Skeletal muscle cell (primary cell): ENCODE measurements at places on chromosomes 7 and 10.

- no peak for DNase-seq
Observed at GRCh38 chr10:79285315-79286197, 61.7 kb upstream of the PPIF start.

GRCh38 chr10:119347181-119347974 lies 140.0 kb downstream of the GRK5 start:
- no peak for DNase-seq

DNA sequence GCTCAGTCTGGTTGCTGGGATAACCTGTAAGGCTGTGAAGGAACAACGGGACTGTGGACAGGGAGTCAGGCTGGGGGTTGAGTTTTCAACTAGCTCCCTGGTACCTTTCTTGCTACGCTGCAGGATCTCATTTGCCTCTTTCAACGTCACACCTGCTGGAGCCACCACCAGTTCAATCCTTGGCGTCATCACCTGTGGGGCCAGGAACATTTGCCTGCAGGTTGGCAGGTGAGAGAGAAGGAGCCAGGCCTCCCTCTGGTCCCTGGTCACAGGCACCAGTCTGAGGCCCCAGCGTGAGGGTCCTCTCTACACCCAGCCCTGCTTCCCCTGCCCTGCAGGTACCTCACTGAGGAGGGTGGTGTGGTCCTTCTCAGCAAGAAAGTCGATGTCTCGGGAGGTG lies 9.8 kb downstream of the IMPDH1 start:
- no peak for DNase-seq

DNA sequence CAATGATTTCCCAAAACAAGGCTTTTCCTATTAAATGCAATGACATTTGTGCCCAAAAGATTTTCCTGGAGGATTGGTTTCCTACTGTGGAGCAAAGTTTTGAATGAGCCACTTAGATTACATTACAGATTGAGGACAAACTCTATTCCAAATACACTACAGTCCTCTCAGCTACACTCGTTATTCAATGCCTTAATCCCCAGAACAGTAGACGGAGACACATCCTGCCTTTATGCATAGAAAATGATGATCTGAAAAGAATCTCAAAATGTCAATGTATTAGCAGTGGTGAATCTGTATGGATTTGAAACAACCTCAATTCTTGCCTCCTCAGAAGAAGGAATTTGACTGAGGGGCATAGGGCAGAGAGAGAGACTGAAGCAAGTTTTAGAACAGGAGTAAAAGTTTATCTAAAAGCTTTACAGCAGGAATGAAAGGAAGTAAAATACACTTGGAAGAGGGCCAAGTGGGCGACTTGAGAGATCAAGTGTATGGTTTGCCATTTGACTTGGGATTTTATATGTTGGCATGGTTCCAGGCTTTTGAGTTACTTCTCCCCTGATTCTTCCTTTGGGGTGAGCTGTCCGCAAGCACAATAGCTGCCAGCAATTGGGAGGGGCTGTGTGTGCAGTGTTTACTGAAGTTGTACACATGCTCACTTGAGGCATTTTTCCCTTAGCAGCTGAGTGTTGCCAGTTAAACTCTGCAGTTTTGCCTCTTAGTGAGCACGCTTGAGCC lies 891.9 kb upstream of the MBL2 start:
- DNase-seq = no peak

GRCh38 chr7:80313067-80313626 lies 178.5 kb downstream of the GNAI1 start:
- no peak for DNase-seq

- DNase-seq = no peak
Observed at GRCh38 chr7:44313621-44314031, 11.8 kb downstream of the CAMK2B start.

- no peak for DNase-seq
Observed at GRCh38 chr7:2688409-2689342, 674 bp downstream of the AMZ1 start.

GRCh38 chr7:150937848-150938561 lies 40.1 kb downstream of the KCNH2 start:
- peak; percentile 12 for DNase-seq

DNA sequence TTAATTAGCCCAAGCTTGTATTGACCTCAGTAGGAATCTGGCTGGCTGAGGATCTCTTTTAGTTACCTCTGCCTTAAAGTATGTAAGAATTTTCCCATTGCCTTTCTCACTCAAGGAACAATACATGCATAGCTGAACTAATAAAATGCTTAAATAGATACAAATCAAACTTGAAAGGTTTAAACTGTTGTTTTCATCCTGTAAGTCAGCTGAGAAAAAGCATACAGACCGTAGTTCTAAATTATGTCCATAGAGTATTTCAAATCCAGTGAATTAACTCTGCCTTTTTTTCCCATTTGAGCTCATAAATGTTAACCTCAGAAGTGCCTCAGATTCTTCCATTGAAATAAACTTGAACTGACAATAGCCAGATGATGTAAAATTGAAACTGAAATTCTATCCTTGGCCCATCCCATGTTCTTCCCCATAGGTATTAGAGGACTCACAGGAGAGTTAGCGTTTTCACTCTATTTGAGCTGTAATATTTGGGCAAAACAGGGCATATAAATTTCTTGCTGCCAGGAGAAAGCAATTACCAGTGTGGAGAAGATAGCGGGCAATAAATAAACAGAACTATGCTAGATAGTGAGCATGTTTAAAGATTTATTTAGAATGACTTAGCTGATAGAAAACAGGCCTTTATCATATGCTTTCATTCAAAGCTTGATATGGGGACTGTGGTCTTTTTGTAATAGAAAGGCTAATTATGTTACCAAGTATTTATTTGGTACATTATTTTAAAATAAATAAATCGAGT lies 163.7 kb downstream of the WNT2 start:
- no peak for DNase-seq

GRCh38 chr7:136353287-136353686 lies 376.1 kb upstream of the MTPN start:
- DNase-seq = no peak

- DNase-seq = no peak
Observed at GRCh38 chr10:101436302-101436701, 82.3 kb downstream of the BTRC start.

- DNase-seq = no peak
Observed at GRCh38 chr10:43680035-43680434, 31.4 kb upstream of the ZNF32 start.

- no peak for DNase-seq
Observed at GRCh38 chr10:47139121-47139520, 160.9 kb upstream of the GDF10 start.

DNA sequence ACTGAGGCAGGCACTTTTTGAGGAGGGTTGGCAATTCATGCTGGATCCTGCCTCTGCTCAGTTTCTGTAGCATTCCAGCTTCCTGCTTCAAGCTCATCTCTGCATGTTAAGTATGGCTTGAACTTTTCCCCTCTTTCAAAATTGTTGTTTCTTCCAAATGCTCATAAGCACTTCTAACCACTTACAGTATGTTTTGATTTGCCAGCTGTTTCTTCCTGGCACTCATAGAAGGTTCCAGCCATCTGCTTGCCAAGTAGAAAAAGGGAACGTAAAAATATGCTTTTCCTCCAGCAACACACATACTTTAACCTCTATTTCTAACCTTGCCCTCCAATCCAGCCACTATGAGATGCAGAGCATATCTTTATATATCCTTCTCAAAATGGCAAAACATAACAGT lies 692.6 kb upstream of the COBL start:
- DNase-seq = no peak

- peak; percentile 45 for DNase-seq
Observed at GRCh38 chr10:18158773-18159265, 18.6 kb downstream of the CACNB2 start.

- no peak for DNase-seq
Observed at GRCh38 chr10:2079603-2080078, 342.3 kb upstream of the ADARB2 start.

- DNase-seq = peak; percentile 68
Observed at GRCh38 chr10:33008499-33009243, 50.6 kb upstream of the ITGB1 start.
